ENCODE measurements at places on chromosomes 12 and 14.

GRCh38 chr14:56569174-56569573, 10.4 kb upstream of the TMEM260 start:
- DNase-seq = no peak

DNA sequence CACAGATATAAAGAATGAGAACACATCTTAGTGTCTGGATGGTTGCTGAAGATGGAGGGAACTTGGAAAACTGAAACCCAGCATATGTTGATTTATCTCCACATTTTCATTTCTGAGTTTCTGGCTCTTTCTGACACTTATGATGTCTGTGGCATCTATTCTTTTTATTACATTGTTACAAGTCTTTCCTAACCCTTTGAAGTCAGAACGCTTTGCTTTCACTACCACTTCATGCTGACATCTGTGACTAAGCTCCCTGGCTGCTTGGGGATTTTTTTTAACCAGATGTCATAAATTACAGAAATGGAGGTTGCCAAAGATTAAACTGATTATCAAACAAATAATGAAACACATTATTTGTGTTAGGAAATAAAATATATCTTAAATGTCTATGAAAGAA, 188.7 kb downstream of the KITLG start:
- DNase-seq = no peak

GRCh38 chr14:70654632-70655031, 12.9 kb downstream of the TTC9 start:
- DNase-seq = no peak

DNA sequence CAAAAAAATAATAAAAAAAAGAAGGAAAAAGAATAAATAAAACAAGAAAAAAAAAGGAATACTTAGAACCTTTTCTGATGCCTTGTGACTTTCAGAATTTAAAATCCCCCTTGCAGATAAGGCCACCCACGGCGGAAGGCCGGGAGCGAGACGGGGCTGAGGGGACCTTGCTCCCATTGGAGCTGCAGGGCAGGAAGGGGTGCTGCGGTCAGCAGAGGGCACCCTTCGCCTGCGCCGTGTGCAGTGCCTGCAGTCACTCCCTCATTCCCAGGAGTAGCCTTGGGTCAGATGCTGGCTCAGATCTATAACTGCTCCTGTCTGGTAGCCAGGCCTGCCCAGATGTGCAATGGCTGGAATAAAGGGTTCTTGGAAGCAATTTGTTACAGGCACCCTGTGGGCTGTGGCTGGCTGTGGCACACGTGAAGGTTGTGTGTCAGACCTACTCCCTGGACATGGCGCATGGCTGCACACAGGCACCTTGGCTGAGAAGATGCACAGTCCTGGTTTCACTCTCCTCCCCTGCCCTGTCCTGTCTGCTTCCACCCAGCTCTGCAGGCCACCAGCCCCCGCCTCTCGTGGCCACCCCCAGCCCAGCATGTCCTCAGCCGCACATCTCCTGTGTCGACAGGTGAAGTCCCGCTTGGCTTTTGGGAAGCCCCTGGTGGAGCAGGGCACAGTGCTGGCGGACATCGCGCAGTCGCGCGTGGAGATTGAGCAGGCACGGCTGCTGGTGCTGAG, 13.4 kb upstream of the ALDH2 start:
- no peak for DNase-seq

- no peak for DNase-seq
These were observed 23.2 kb downstream of the OR6S1 start for GRCh38 chr14:20618271-20618749.

DNA sequence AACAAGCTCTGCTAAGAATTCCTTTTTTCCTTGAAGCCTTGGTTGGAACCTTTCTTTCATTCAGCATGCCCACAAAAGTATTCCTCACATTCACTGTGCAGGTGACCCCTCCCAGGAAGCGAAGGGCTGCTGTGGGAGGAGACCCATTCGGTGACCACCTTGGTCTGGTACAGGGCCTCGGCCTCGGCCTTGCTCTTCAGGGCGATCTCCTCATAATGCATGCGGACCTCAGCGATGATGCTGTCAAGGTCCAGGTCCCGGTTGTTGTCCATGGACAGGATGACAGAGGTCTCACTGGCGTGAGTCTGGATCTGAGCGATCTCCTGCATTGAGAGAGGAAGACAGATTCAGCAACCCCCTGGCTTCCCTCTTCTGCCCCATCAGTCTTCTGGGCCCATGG, 3.1 kb downstream of the KRT74 start:
- DNase-seq = no peak

All from CD8-positive, alpha-beta T cell (primary cell).